ENCODE measurements at places on chromosomes 2 and 18. TPM values are rescaled to one million over a fixed set of nuclear protein-coding genes. Genes with fewer than 3 reads are reported as not detected.

DNA sequence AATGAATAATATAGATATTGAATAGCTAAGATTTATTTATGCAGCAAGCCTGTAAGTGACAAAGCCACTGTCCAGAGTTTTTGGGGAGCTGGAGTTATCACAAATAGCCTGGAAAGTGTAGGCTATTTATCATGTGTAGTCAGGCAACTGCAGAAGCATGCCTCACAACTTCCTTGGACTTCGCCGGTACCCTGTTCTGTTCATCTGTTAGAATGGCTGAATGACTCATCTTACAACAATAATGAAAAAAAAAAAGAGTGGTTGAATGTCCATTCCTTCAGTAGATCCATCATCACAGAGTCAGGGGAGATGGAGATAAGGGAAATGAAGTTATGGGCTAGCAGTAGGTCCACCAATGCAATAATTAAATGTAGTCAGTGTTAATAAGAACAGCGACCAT, 24.0 kb upstream of the ATP5MC3 start:
- no peak for DNase-seq
- H3K4me1 ChIP-seq: no peaks in the 10 kb centered on the region
- H3K27ac ChIP-seq: no peak overlapping the region
- no peaks in the 10 kb centered on the region for H3K36me3 ChIP-seq
- no peaks in the 10 kb centered on the region for H3K27me3 ChIP-seq
- no peak overlapping the region for H3K4me3 ChIP-seq

DNA sequence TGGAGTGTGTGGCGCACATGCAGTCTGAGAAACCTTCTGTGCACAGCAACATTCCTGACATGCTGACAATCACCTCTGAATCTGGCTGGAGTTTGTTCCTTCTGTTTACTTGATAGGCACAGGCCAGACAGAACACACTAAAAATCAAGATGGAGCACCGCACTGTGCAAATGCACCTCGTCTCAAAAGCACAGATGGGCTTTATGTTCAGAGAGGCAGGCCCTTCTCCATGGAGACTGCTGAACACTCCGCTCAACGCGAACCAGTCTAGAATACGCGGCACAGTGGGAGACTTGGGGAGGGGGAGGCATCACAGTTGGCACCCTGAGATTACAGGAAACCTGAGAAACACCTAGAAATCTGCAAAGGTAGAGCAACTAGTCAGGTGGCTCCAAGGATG, 58.4 kb upstream of the DNMT3A start:
- no peaks in the 10 kb centered on the region for H3K36me3 ChIP-seq
- no peak overlapping the region for H3K4me3 ChIP-seq
- no peaks in the 10 kb centered on the region for H3K4me1 ChIP-seq

DNA sequence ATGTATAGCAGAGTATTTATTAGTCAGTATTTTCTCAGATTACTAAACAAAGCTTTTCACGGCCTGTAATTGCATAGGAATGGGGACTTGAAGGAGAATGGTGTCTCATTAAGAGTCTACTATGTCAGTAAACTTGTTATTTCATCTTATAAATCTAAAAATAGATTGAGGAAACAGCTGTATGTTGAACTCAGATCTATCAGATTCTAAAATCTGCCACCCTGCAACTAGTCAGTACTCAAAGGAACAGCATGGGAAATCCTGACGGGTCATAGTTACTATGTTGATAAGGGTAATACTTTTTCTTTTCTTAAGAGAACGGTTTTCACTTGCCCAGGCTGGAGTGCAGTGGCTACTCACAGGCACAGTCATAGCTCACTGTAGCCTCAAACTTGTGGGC, 70.2 kb upstream of the EMILIN2 start:
- no peak for DNase-seq
- H3K4me1 ChIP-seq: no peaks in the 10 kb centered on the region
- H3K36me3 ChIP-seq: peaks cover 49% of the 10 kb centered on the region

The KCNG2 gene
- 0.44 TPM for total RNA-seq

The COLEC11 gene
- 0.18 TPM for total RNA-seq

The VWC2L gene
- total RNA-seq: not detected

The DOK6 gene
- 4.9 TPM for total RNA-seq

GRCh38 chr2:128308889-128309279, 9.8 kb downstream of the HS6ST1 start:
- DNase-seq: no peak
- peaks cover under 1% of the 10 kb centered on the region for H3K36me3 ChIP-seq
- H3K27me3 ChIP-seq: no peaks in the 10 kb centered on the region
- H3K4me1 ChIP-seq: peaks cover 81% of the 10 kb centered on the region
- no peak overlapping the region for H3K4me3 ChIP-seq

The TANC1 gene
- 14.3 TPM for total RNA-seq

The LRRC30 gene
- 6.5 TPM for total RNA-seq

DNA sequence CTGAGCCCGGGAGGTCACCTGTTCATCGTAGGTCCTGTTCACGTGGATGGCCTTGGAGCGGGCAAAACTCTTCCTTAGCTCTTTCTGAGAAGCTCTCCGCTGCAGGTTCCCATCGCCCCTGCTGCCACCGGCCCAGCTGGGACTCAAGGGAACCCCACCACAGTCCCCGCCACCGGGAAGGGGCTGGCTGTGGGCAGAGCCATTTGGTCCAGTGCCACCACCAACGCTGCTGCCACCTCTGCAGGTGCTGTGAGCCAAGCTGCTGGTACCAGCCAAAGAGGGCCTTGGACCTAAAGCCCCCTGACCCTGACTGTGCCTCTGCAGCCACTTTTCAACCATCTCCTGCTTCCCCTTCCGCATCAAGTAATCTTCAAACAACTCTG, 586 bp downstream of the PDE11A start:
- DNase-seq: peak; percentile 1
- no peaks in the 10 kb centered on the region for H3K36me3 ChIP-seq
- no peak overlapping the region for H3K4me3 ChIP-seq

- no peak overlapping the region for H3K4me3 ChIP-seq
- H3K27me3 ChIP-seq: no peaks in the 10 kb centered on the region
- peaks cover 3% of the 10 kb centered on the region for H3K4me1 ChIP-seq
- DNase-seq: no peak
- H3K27ac ChIP-seq: no peak overlapping the region
Measured at GRCh38 chr2:196638765-196639164, 750 bp upstream of the CCDC150 start.

- H3K36me3 ChIP-seq: no peaks in the 10 kb centered on the region
- peaks cover 17% of the 10 kb centered on the region for H3K27me3 ChIP-seq
- H3K4me1 ChIP-seq: no peaks in the 10 kb centered on the region
- H3K27ac ChIP-seq: no peak overlapping the region
Measured at GRCh38 chr2:237864940-237865622, 5.7 kb downstream of the RAMP1 start.

The GLI2 gene
- 6.2 TPM for total RNA-seq

GRCh38 chr18:44826418-44827259, 146.0 kb downstream of the SETBP1 start:
- no peaks in the 10 kb centered on the region for H3K36me3 ChIP-seq
- no peak overlapping the region for H3K4me3 ChIP-seq
- H3K4me1 ChIP-seq: peaks cover 12% of the 10 kb centered on the region
- peak overlapping the region; percentile 73 for H3K27ac ChIP-seq

DNA sequence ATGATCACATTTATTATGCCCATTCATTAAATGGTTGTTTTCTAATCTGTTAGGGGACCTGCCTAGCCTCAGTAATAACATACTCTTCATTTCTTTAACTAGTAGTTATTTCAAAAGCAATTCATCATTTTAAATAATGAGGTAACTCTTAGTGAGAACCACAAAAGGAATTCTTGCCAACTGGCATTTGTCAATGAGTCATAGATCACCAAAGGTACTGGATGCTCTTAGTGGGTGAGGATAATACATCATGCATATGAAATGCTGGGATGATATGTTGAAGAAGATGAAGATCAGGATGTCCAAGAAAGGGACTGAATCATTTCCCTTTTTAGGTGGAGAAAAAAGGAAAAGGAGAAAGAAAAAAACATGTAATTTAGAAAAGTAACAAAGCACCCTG, 826.2 kb upstream of the DDX18 start:
- H3K4me1 ChIP-seq: no peaks in the 10 kb centered on the region
- no peaks in the 10 kb centered on the region for H3K27me3 ChIP-seq
- H3K4me3 ChIP-seq: no peak overlapping the region

The FEZ2 gene
- 81.1 TPM for total RNA-seq

Measured in muscle of leg (tissue), 16 donors.